Smooth muscle cell of the umbilical artery (primary cell): ENCODE measurements at places on chromosomes 3 and 15. TPM values are rescaled to one million over a fixed set of nuclear protein-coding genes. Genes with fewer than 3 reads are reported as not detected.

PLCH1 gene
- total RNA-seq, result 0.09 and 0.59 TPM in 2 replicates

OXSR1 gene
- 31.2 and 58.2 TPM in 2 replicates for total RNA-seq

FANCD2OS gene
- not detected in 2 replicates for total RNA-seq

USP3 gene
- total RNA-seq, result 33.6 and 43.8 TPM in 2 replicates

GHSR gene
- total RNA-seq, result not detected in 2 replicates

OPA1 gene
- total RNA-seq, result 74.5 and 116 TPM in 2 replicates
